ENCODE measurements at places on chromosomes 4 and X.

DNA sequence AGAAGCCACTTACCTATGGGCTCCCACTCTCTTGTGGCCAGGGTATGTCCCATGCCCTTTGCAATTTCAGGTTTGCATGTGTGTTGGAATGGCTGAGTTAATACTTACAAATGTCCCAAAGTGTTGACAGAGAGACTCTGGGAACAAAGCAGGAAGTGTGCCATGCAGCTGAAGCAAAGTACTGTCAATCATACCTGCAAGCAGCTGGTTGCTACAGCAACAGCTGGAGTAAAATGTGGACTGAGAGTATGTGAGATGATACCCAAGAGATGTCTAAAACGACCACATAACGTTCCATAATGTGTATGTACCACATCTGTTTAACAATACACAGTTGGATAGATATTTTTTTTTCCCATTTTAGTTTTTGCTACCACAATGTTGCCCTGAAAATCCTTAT, 82.8 kb upstream of the CAMK2D start:
- no peak for DNase-seq

- no peak for DNase-seq
Measured at GRCh38 chr4:141036786-141037185, 96.5 kb downstream of the RNF150 start.

- no peak for DNase-seq
Measured at GRCh38 chr4:177485528-177485927, 43.3 kb upstream of the AGA start.

GRCh38 chrX:69155786-69156520, 9.3 kb downstream of the PJA1 start:
- no peak for DNase-seq

DNA sequence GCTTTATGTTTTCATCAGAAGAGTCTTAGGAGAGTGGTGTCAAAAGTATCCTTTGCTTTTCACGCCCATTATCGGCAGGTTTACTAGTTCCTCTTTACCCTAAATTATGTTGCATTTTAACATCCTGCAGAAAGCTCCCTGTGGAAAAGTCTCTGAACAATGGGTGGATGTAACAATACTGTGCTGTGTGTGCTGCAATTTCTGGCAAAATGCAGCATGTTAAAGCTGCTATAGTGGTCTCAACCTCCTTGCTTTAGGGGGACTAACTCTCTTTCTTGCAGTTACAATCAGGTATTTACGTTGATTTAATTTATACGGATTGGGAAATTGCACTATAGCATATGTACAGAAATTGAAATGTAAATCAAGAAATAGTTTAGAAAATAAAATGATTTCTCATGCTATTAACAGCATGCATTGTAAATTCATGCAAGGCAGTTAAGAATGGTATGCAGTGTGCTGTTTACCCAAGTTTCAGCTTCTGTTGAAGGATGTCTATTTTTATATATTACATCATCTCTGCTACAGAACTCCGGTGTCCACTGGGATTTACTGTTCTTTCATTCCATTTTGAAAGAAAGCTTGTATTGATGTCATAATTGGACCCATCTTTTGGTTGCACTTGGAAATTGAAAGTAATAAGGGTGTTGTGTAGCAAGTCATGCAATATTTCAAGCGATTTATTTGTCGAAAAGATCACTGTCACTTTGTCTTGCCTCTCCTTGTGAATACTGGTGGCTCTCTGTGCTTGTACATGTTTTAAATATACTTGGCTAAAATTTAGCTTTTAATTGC, 145.7 kb downstream of the RAPGEF2 start:
- no peak for DNase-seq

GRCh38 chr4:80336582-80336981, 1.1 kb downstream of the CFAP299 start:
- DNase-seq, result no peak

- DNase-seq, result no peak
Measured at GRCh38 chrX:133251204-133251603, 33.0 kb upstream of the TFDP3 start.

DNA sequence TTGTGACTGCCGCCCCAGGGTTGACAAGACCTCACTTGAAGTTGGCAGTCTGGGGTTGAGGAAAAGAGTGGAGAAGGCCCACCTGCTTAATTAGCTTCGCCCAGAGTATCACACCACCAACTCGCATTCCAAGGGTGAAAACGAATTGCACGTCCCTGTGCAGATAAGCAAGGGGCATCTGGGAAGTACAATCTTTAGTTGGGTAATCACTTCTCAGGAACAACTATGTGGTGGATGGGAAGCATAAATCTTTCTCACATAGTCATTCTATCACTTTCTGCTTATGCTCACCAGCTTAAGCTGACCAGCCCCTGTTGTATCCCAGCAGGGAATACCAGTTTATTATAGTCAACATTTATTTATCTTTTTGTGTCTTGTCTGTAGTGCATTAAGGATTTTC, 14.3 kb downstream of the SPCS3 start:
- no peak for DNase-seq
